DMS 273 treated with DMSO at 0.1 percent for 48 hours (cell line): ENCODE measurements at places on chromosomes 1 and 21.
A peak's percentile ranks its signal among the peaks of the same experiment; 100 is the strongest.

DNA sequence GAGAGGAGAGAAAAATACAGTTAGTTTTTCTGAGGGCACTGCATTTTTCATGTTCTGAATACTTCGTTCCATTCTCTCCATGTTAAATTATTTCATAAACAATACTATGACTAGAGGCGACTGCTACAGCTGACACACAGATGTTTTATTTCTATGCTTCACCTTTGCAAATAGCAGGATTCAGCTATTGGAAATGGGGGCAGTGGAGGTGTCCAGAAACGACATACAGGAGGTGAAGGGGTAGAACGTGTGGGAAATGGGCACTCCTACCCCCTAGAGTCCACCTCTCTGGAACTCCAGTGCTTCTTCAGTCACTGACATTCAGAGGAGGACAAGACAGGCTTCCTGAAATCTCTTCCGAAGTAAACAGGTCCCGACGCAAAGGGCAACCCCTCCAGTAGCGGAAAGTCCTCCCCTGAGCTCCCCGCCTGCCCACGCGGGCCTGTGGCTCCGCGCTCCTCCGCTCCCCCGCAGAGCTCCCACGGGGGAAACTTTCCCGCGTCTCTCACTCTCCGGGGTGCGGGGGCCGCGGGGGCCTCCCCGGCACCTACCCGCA lies 480 bp downstream of the DPYD start:
- DNase-seq = no peak

GRCh38 chr1:100502052-100502792 lies 35.7 kb upstream of the GPR88 start:
- DNase-seq = no peak

GRCh38 chr21:14686466-14687267 lies 140.6 kb upstream of the SAMSN1 start:
- DNase-seq = no peak

GRCh38 chr1:67441183-67441582 lies 11.0 kb upstream of the SERBP1 start:
- peak; percentile 55 for DNase-seq

- DNase-seq = no peak
These were observed 5.7 kb downstream of the HSPG2 start for GRCh38 chr1:21931171-21932093.

GRCh38 chr1:182718311-182718710 lies 33.9 kb upstream of the RGS8 start:
- DNase-seq = no peak

DNA sequence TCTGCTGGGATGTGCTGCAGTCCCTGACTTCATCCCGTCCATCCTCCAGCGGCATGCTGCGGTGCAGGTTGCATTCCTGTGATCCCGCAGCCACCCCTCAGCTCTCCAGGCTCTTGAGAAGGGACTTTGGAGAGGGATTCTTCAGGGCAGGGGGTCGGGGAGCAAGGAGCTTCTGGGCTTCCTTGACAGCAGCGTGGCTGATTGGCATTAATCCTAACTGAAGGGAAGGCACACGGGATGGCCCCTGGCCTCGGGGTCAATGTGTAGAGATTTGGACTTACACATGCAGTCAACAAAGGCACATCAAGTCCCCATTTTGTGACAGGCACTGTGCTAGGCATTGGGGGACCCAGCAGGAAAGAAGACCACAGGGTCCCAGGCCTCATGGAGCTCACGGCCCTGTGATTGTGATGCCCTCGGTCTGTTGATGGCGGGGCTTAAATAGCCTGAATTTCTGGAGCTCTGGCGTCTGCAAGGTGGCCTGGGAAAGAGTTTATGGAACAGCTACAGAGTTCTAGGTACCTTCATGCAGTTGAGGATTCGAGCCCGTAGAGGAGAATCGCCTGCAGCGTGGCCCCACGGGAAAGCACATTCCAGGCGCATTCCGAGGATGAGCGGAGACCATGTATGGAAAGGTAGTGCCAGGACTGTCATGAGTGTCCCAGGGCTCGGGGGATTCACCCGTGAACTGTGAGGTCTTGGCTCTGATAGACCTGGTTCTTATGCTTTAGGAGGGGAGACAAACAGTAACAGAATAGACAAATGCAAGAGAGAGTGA lies 20.1 kb downstream of the PSEN2 start:
- DNase-seq = no peak

DNA sequence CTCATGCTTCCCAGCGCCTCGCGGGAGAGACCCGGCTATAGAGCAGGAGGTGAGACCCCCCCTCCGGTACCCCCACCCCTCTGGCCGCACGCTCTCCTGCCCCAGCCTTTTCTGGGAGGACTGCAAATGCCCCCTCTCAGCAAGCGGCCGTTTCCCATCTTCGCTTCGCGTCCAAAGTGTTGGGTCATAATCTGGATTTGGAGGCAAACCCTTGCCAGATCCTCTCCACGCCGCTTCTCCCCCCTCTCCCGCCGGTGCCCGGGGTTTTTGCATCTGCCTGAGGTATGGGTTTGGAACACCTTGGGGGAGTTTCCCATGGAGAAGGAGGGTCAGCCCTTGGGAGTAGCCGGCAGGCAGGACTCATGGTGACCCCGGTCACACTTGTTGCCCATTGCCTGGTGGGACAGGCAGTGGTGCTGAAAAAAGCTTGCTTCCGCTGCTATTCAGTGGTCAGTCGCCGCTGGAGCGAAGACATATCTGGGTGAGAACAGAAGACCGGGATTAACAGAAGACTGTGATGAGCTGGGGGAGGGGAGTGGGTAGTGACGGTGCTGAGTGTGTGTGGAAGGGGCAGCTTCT lies 935 bp downstream of the KCNK2 start:
- no peak for DNase-seq

DNA sequence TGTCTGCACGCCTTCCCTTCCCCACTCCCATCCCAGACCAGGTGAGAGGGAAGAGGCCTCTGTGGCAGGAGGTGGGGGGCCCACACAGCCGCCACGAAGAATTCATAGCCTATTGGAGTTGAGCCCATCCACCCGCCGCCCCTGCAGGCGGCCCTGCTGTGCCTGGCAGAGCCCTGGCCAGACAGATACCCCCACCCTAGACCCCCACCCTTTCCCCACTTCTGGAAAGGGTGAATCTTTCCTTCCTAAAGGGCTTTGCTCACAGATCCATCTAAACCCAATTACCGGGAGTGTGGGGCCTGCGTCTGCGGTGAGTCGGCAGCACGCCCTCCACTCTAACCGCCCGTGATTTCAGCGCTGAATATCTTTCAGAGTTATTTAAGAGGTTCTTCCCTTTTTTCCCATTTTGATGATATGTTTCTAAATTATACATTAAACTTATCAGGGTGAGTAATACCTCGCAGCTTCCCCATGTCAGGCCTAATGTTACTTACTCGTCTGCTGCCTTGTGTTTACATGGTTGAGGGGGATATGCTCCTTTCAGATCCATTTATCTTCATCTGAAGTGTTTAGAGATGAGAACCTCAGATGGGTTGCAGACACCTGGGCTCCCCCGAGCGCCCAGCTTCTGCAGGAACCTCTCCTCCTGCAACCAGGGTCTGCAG lies 183.9 kb upstream of the VAMP3 start:
- DNase-seq = no peak

GRCh38 chr1:244118109-244118761 lies 67.2 kb downstream of the ZBTB18 start:
- no peak for DNase-seq

DNA sequence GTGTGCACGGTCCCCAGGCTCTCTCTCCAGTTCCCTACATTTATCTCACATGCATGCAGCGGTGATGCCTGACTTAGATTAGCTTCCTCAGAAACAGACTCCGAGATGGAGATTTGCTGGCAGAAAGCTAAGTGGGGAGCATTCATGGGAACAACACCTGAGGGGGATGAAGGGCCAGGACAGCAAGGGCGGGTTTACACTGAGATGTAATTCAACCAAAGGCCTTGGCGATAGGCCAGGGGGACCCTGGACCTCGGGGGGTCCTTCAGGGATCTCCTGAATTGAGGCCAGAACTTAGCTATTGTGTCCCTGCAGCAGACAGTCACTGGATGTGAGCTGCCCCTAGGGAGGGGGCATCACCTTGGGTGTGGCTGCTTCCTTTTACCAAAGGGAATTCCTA lies 246.1 kb upstream of the CSF3R start:
- DNase-seq = no peak

DNA sequence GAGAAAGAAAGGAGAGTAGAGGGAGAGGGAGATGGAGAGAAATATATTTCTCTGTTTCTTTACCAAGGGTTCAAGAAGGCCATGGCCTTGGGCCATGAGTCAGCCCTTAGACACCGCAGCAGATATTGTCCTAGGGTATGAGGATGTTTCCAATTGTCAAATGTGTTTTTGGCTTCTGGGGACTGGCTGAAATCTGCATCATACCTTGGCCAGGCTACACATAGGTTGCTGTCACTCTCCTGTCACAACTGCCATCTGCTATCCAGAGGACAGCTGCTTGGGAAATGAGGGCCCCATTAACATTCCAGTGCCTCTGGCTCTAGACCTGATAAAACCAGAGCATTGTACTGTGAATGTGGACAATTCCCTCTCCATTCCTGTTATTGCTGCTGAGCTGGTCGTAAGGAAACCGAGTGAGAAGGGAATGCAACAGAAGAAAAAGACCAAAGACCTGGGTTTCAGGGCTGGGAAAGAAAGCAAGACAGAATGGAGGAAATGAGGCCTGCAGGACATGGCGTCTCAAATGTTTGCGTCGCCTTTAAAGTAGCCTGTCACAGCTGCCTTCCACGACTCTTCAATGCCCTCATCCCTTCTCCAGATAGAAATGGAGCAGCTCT lies 8.8 kb upstream of the PIGC start:
- DNase-seq = no peak

GRCh38 chr1:200365897-200366426 lies 43.9 kb downstream of the ZNF281 start:
- DNase-seq = no peak

DNA sequence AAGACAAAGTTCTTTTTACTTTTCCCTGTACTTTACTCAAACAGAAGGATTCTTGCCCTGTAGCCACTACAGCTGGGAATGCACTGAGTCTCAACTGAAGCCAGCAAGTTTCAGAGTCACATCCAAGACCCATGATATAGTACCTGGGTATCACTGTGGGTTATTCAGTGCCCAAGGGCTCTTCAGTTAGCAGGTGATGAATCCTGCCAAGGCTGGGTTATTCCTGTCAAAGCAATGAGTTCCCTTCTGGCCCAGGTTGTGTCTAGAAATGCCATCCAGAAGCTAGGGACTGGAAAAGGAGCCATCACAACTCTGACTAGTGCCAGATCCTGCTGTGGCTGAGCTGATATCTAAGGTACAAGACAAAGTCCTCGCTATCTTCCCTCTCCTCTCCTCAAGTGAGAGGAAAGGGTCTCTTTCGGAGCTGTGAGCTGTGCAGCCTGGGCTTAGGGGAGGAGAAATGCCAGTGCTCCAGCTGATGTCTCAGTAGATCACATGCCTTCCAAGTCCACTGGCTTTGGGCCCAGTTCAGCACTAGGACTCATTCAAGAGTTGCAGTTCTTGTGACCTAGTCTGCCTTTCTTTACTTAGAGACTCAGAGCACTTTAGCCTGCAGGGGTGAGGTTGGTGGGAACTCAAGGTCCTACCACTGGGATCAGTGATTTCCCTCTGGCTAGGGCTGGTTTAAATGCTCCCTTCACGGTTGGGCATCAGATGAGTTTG lies 369.4 kb downstream of the TBX15 start:
- no peak for DNase-seq

DNA sequence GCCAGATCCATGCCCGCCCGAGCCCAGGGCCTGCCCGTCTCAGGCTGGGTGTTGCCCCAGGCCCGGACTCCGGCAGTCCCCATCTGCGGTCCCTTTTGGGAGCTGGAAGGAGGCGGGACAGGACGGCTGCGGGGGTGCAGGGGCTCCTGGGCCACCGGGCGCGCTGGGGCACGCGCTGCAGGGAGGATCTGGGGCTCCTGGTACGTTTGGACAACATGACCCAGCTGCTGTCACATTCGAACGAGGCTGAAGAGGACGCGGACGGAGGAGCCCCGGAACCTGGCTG lies 6.6 kb upstream of the CALML6 start:
- DNase-seq = no peak

DNA sequence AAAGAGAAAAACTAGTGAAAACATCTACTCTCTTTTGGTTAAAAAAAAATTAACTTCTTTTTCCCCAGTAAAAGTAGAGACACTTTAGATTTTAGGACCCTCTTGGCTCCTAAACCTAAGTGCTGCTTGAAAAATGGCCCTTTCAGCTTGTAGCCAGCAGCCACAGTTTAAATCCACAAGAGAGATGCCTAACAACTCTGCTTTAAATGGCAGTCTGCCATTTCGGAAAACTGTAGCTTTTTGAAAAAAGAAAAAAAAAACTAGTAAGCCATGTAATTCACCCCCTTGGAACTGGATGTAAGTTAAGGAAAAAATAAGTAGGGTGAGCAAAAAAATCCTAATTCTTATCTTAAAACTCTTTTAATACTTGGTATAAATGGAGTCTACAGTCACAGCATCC lies 56.0 kb downstream of the LHX9 start:
- DNase-seq = no peak

- DNase-seq = no peak
These were observed 213.0 kb downstream of the LMX1A start for GRCh38 chr1:165143437-165144065.

- no peak for DNase-seq
These were observed 125.3 kb downstream of the DNM3 start for GRCh38 chr1:171966426-171967220.

DNA sequence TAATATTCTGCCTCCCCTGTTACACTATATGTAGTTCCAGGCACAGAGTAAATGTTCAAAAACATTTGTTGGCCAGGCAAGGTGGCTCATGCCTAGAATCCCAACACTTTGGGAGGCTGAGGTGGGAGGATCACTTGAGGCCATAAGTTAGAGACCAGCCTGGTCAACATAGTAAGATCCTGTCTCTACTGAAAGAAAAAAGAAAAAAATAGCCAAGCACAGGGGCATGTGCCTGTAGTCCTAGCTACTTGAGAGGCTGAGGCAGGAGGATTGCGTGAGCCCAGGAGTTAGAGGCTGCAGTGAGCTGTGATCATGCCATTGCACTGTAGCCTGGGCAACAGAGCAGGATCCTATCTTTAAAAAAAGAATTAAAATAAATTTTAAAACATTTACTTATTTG lies 57.6 kb upstream of the SIM2 start:
- no peak for DNase-seq

DNA sequence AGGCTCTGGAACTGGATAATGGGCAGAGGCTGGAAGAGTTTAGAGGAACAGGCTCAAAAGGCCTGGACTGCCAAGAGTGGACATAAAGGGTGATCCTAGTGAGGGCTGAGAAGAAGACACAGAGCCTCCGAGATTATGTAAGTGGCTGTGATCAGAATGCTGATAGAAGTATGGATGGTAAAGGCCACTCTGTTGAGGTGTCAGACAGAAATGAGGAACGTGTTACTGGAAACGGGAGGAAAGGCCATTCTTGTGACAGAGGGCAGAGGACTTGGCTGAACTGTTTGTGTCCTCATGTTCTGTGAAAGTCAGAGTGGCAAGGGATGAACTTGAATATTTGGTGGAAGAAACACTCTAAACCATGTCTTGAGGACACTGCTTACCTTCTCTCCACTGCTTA lies 6.7 kb upstream of the ABCG1 start:
- no peak for DNase-seq

GRCh38 chr1:88399690-88400089 lies 284.4 kb upstream of the PKN2 start:
- DNase-seq = no peak

DNA sequence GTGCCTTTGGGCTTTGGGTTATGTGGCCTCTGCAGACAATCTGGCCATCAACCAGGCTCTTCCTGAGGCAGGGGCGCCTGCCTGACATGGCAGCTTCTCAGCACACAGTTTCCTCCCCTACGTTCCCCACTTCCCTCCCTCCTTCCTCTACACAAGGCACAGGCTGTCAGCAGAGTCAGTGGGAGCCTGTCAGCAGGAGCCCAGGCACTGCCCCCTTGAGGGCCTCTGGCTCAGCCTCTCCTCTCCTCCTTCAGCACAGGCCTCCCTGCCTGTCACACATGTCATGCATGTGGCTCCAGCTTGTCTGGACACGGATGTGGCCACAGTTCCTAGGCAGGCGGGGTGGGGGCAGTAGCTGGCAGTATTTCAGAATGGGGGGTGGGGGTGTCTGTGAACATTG lies 52.2 kb upstream of the ARTN start:
- no peak for DNase-seq
